Right lung (tissue), 10 donors: ENCODE measurements at places on chromosomes 2 and 18. TPM values are rescaled to one million over a fixed set of nuclear protein-coding genes. Genes with fewer than 3 reads are reported as not detected.

Gene ASXL3
- 9.3 TPM for polyA plus RNA-seq

- no peak for DNase-seq
These were observed 60.5 kb downstream of the SMCHD1 start for GRCh38 chr18:2715990-2716389.

GRCh38 chr2:227201771-227202170 is 37.3 kb downstream of the COL4A3 start:
- no peak for DNase-seq

GRCh38 chr2:20476950-20477349 is 30.1 kb downstream of the RHOB start:
- DNase-seq: no peak

Gene ELOA2
- polyA plus RNA-seq: not detected

Gene PID1
- 26.8 TPM for polyA plus RNA-seq

- DNase-seq: no peak
These were observed 81.1 kb upstream of the CD302 start for GRCh38 chr2:159879051-159879604.

- DNase-seq: no peak
These were observed 16.2 kb upstream of the ZCCHC2 start for GRCh38 chr18:62506495-62507143.

DNA sequence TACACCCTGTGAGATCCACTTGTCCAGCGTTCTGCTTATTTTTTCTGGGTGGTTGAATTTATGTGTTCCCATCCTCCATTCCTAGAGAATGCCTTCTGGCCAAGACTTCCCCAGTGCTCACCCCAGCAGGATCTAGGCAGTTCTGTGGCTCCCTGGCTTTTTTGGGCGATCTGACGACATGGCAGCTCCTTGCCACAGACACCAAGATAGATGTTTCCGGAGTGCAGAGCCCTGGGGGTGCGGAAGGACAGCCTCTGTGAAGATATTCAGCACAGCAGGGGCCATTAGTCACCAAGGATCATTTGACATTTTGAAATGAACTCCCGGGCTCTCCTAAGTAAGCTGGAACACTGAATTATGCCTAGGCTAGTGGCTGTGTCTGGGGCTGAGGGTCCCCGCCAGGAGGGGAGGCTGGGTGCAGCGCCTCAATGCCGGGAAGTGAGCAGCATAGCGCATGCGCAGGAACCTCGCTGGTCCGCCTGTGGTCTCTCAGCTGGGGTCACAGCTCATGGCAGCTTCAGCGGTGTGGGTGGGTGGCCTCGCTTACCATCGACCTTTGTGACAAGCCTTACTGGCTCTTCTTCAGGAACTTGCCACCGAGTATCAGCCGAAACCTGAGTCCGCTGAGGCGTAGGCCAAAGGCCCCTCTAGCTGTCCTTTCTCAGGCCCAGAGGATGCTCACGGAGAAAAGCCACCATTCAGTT is 60.3 kb downstream of the MEX3C start:
- no peak for DNase-seq

GRCh38 chr2:229475778-229476177 is 204.7 kb upstream of the PID1 start:
- DNase-seq: no peak

- DNase-seq: peak; percentile 5
These were observed 1564.1 kb upstream of the DDX18 start for GRCh38 chr2:116250376-116250775.

DNA sequence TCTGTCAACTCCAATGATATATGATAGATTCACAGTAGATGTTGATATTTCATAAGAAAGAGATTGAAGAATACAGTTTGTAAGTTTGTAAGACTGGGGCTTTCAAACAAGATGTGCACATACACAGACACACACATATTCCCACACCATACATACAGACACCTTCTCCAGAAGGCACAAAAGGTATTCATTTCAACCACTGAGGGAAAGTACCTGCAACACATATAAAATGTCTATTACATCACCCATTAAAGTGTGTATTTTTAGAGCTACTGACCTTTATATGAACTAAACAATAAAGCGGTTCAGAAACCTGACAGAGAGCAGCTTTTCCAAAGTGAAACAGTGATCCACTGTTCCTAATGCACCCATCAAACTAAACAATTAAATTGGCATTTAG is 53.3 kb downstream of the CCDC148 start:
- DNase-seq: no peak

Gene ALLC
- not detected for polyA plus RNA-seq

GRCh38 chr2:19989342-19989666 is 601 bp downstream of the WDR35 start:
- DNase-seq: no peak

DNA sequence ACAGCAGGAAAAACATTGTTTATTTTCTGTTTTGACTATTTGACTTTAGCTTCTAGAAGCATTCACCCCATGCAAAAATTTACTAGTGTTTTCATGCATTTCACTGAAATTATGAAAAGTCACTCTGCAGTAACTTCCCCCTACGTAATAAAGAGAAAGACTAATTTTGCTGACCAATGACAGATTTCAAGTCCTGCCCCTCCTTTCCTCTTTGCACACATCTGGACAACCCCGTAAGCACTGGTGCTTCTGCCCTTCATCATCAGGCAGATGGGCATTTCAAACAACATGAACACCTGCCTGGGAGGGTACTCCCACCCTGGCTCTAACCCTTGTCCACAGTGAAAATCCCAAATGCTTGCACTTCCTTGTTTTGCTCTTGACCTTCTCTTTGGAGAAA is 815.0 kb upstream of the ID2 start:
- no peak for DNase-seq

Gene PRKCE
- 12.5 TPM for polyA plus RNA-seq

DNA sequence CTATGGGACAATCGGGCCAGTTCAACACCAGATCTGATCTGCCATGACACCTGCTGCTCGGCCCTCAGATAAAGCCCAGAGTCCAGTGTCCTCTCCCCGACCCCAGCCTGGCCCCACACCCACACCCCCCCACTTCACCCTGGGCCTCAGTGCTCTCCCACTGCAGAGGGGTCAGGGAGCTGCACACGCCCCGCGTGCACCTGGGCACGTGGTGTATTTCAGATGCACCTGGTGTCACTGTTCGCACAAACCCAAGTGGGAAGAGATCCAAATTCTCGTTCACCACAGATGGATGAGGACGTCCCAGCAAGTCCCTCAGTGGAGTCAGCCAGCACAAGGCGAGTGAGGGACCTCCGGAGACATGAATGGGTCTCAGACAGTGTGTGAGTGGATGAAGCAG is 161.3 kb downstream of the RTP5 start:
- DNase-seq: no peak

Gene KCNE4
- 4.5 TPM for polyA plus RNA-seq

Gene M1AP
- 0.22 TPM for polyA plus RNA-seq

DNA sequence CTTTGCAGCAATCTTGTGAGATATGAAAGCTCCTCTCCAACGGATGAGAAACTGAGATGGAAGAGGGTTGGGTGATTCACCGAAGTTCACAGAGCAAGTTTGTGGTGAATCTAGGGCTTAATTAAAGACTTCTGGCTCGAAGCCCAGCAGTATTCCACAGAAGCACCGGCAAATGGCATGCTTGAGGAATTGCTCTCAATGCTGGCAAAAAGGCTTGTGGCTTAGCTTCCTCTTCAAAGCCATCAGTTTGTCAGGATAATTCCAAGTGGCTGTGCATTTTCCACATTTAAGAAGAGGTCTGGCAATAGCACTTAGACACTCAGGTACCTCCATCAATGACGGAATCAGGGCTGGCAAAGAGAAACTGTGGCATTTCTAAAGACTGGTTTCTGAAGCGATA is 98.7 kb upstream of the SLC66A3 start:
- DNase-seq: no peak

GRCh38 chr2:1931003-1931914 is 186.9 kb upstream of the PXDN start:
- DNase-seq: no peak

GRCh38 chr2:88959480-88960204 is 268.2 kb downstream of the RPIA start:
- no peak for DNase-seq

Gene VWA3B
- 3.0 TPM for polyA plus RNA-seq

GRCh38 chr2:124534028-124534427 is 508.9 kb downstream of the CNTNAP5 start:
- no peak for DNase-seq

GRCh38 chr2:119463136-119463535 is 31.5 kb downstream of the TMEM37 start:
- no peak for DNase-seq

Gene LRRC30
- 0.29 TPM for polyA plus RNA-seq

DNA sequence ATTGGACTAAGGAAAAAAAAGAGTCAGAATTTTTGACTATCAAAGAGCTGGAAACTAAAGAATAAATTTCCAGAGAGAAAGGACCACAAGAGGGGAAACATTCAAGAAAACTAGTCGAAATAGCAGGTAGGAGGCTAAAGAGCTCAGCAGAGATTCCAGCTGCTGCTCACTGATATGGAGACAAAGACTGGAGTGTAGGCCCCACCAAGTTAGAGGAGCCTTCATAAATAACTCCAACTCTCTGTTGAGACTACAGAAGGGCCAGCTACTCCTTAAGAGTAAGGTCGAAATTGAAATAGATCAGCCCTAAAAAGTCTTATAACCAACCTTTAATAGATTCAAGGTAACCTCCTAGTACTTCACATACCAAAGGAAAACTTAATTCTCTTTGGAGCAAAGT is 31.1 kb downstream of the SS18 start:
- DNase-seq: no peak

Gene CEP192
- polyA plus RNA-seq: 44.5 TPM

GRCh38 chr2:99079226-99079625 is 62.3 kb upstream of the C2orf15 start:
- DNase-seq: no peak

- no peak for DNase-seq
These were observed 149.9 kb downstream of the TGIF1 start for GRCh38 chr18:3599861-3600260.

GRCh38 chr2:190792956-190793888 is 87.4 kb upstream of the GLS start:
- no peak for DNase-seq

Gene SPATA3
- polyA plus RNA-seq: not detected

Gene DOCK10
- polyA plus RNA-seq: 42.8 TPM

Gene AQP12A
- not detected for polyA plus RNA-seq

Gene EHD3
- 7.5 TPM for polyA plus RNA-seq

DNA sequence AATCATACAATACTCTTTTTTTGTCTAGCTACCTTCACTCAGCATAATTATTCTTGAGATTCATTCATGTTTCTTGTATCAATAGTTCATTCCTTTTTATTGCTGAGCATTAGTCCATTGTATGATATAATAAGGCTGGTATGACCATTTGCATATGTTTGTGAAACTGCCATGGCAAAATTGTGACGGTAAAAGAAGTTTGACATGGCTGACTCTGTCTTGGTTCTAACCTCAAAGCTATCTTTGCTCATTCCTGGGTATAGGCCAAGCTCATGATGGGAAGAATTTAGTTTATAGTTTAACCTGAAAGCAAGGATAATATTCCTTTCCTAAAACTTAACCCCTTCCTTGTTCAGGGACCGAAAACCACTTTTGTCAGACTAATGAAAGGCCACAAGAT is 46.4 kb downstream of the COMMD1 start:
- no peak for DNase-seq

Gene DSC2
- polyA plus RNA-seq: 18.3 TPM

Gene TSPYL6
- polyA plus RNA-seq: 0.10 TPM

Gene SP110
- polyA plus RNA-seq: 27.6 TPM

GRCh38 chr2:206064077-206064476 is 21.9 kb downstream of the INO80D start:
- no peak for DNase-seq

DNA sequence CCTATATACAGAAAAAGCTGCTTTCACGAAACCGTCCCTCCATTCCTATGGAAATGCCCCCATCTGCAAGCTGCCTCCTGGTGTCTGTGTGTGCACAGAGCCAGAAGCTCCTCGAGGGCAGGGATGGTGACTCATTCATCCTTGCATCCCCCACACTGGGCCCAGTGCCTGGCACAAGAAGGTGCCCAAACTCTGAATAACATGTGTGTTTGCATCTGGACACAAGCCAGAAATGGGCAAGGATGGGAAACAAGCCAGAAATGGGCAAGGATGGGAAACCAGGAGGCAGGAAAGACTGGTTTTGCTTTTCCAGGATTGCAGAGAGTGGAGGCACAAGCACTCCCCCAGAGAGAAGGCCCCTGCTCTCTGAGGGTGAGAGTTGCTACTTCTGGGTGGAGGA is 313.9 kb downstream of the CELF4 start:
- no peak for DNase-seq

- no peak for DNase-seq
These were observed 91.6 kb downstream of the ITGB1BP1 start for GRCh38 chr2:9331704-9332103.

DNA sequence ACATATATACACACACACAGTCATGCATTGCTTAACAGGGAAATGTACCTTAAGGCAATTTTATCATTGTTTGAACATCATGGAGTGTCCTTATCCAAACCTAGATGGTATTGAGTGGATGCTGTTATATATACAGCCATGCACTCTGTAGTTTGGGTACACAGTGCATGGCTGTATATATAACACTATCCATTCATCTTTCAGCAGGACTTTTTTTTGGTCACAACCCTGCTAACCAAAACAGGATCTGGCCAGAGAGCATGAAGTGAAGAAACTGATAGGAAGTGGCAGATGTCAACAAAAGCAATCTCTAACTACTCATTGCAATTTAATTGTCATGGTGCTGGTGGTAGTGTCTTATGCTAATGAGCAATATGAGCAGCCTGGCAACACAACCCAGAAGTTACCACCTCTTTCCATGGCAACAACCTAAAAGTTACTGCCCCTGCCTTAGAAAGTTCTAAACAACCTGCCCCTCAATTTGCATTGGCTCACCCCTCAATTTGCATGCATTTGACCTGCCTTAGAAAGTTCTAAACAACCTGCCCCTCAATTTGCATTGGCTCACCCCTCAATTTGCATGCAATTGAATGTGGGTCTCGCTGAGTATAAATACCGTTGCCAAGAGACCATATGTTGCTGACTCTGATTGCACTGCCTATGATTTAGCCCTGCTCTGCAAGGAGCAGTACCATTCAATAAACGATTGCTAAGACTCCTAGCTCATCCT is 434.9 kb downstream of the DSEL start:
- no peak for DNase-seq

DNA sequence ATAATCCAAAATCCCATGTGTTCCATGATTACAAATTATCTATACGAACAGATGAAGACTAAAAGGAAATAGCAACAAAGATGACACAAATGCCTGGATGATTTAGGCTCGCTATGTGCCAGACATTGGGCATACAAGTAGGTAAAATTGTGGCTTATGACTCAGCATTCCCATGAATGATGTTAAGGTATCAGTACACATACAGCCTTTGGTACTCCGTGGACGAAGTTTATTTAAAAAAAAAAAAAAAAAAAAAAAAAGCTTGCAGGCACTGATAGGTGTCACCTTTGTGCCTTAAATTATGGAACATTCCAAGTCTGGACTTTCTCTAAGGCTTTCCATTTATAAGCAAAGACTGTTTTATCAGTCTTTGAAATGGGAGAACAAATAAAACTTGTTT is 2.7 kb downstream of the CHAC2 start:
- DNase-seq: no peak

Gene GALNT14
- 4.6 TPM for polyA plus RNA-seq

GRCh38 chr2:142952793-142953494 is 75.5 kb downstream of the KYNU start:
- no peak for DNase-seq

GRCh38 chr2:180385601-180386201 is 378.6 kb upstream of the CWC22 start:
- DNase-seq: peak; percentile 66

GRCh38 chr18:274313-274712 is 6.5 kb upstream of the THOC1 start:
- DNase-seq: no peak

Gene DPP4
- polyA plus RNA-seq: 56.4 TPM
